Brain microvascular endothelial cell (primary cell): ENCODE measurements at places on chromosomes 3 and 15.

DNA sequence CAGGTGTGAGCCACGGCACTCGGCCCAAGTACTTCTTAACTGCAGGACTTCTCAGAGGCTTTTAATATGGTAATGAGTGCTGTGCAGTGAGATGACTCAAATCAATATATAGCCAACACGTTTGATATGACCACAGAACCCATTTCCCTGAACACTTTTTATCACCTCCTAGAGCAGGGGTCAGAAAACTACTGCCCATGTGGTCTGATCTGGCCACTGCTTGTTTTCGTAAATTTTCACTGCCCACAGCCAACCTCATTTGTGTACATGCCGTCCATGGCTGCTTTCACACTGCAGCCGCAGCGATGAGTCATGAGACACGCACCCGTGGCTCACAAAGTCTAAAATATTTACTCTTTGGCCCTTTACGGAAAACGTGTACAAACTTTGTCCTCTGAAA, 179.2 kb downstream of the RORA start:
- DNase-seq = peak; percentile 86

GRCh38 chr3:31129241-31129640, 234.8 kb upstream of the GADL1 start:
- no peak for DNase-seq

GRCh38 chr15:90994059-90994416, 297 bp downstream of the PRC1 start:
- no peak for DNase-seq

GRCh38 chr3:171967137-171967783, 72.1 kb upstream of the FNDC3B start:
- DNase-seq = peak; percentile 64
